Stimulated activated CD8-positive, alpha-beta memory T cell treated with anti-CD3 and anti-CD28 coated beads, Interleukin-4, amount 100 ng/mL, for 24 hours (primary cell): ENCODE measurements at places on chromosomes 1 and 21.

- no peak for DNase-seq
Observed at GRCh38 chr1:245871191-245871590, 635.9 kb downstream of the SMYD3 start.

DNA sequence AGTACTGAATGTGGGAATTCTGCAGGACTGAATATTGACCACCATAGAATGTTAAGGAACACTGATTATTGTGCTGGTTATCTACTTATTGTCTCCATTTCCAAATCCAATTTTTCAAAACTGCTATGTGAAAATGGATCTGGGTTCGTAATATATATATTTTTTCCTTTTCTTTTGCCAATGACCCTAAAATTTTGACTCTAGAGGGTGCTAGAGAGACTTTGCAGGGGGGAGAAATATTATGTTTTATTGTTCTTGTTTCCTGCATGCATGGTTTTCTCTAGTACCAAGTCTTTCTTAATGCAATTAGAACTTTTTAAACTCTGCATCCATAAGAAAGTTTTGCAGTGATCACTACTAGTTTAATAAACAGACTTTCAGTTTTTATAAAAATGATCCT is 1256.9 kb downstream of the BRINP3 start:
- no peak for DNase-seq

DNA sequence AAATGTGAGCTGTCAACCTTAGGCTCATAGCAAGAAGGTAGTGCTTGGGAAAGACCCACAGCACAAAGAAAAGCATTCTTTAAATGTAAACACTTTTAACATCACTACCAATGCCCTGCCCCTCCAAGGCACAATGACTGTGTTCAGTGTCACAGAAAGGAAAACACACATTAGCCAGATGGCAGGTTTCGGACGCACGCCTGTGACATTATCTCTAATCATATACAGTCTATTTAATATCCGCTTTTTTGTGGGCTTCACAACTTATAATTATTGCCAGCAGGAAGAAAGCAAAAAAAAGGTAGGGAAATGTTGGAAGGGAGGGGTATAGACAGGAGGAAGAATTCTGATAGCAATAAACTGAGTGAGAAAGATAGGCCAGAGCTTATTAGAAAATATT is 112.4 kb upstream of the BEND5 start:
- DNase-seq, result no peak

DNA sequence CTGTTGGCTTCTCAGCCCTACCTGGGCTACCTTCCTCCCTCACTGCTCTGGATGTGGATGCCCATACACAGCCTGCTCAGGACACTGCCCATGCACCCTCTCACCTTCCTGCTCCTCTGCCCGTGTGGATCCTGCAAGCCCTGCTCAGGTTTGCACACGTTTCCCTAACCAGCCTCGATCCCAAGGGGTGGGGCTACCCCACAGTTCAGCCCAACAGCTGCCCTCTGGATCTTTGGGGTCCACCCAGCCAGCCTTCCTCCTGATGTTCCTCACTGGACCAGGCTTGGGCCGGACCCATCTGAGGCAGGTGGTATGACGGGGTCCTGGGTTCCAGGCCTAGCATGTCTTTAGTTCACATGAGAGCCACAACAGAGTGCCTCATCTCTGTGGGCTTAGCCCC is 4.7 kb downstream of the TMEM54 start:
- DNase-seq, result no peak

DNA sequence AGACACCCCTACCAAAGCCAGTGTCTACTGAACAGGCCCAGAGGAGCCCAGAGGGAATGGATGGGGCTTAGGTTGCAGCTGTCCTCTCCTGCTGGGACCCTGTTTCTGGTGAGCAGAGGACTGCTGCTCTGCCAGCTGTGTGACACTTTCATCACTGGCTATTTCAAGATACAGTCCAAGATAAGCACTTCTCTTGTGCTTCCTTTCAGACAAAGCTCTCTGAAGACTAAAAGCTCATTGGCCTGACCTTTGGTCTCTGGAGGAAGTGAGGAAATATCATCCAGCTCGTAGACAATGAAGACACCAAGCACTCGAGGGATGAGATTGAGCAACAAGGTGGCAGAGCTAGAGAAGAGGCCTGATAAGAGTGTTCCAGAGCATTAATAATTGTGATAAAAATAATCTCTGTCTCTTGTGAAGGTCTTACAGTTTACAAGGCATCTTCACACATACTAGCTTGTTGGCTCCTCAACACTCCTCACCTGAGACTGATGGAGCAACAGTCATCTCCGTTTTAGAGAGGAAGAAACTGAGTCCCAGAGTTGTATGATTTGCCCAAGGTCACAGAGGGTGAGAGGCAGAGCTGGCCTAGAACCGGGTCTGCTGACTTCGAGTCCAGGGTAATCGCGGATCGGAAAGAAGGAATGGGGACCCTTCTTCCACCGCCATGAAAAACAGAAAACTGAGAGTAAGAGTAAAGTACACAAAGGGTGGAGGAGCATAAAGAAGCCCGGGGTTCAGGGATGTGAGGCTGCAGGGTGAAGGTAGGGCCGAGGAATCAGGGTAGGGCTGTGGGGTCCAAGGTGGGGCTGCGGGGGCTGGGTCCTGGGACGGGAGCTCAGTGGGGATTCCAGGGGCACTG is 666 bp downstream of the PAFAH2 start:
- no peak for DNase-seq

DNA sequence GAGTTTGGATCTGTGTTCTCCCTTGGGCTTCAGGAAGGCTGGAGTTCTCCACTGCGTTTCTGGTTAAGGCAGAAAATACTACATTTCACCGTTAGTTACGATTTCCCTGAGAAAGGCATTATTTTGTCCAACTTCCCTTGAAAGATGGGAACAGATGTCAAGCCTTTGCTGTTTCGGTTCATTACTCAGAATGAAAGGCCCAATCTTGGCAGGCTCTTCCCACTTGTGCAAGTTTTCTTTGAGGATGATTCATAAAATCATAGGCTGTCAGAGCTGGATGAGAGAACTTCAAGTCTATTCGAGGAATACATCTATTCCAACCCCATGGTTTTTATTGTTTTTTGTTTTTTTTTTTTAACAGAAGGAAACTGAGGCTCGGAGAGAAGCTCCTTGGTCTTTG is 205.2 kb downstream of the GRIK3 start:
- no peak for DNase-seq

DNA sequence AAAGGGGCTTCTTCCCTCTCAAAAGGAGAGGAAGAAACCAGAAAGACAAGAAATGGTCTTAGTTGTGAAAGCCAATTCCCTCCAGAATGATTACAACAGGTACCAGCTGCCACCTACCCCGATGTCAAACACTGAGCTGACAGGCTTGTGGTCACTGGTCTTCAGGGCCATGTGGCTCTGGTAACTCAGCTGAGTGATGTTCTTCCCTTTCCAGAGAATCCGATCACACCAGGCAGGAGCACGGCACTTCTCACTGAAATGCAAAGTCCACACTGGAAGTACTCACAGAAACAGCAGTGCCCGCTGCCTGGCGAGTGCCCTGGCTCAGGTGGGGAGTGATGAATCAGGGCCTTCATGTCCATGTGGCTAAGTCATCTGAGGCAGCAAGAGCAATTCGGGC is 18.7 kb upstream of the MTF1 start:
- no peak for DNase-seq

- DNase-seq, result no peak
Observed at GRCh38 chr21:35633501-35633900, 426.8 kb downstream of the SETD4 start.

DNA sequence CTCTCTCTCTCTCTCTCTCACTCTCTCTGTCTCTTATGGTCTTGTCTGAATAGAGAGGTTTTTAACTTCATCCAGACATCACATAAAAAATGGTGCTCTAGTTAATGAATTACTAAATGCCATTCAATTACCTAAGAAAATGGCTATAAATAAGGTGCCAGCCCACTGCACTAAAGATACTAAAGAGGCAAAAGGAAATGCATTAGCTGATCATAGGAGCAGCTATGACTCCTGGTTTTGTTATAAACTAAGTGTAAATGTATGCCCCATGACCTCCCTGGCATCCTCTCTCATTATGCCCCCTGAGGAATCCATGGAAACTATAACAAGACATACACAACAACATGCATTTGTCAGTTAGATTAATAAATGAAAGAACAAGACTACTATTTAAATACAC is 57.5 kb upstream of the PDC start:
- no peak for DNase-seq

DNA sequence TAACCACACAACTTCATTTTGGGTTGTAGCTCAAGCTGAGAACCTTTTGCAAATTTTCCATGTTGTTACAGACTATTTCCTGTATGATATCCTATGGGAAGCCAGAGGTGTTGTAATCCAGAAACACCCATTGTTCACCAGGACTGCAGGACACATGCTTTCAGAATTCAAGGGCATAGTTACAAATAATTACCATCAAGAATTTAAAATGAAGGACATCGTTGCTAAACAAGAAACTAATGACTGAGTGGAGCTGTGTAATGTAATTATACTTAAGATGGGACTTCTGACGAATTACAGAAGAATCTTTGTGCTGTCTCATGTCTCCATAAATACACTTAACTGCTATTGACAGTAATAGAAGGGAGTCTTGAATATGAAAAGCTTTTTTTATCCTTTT is 47.6 kb upstream of the HOOK1 start:
- no peak for DNase-seq

GRCh38 chr21:45572231-45572630 is 30.0 kb upstream of the SLC19A1 start:
- no peak for DNase-seq

DNA sequence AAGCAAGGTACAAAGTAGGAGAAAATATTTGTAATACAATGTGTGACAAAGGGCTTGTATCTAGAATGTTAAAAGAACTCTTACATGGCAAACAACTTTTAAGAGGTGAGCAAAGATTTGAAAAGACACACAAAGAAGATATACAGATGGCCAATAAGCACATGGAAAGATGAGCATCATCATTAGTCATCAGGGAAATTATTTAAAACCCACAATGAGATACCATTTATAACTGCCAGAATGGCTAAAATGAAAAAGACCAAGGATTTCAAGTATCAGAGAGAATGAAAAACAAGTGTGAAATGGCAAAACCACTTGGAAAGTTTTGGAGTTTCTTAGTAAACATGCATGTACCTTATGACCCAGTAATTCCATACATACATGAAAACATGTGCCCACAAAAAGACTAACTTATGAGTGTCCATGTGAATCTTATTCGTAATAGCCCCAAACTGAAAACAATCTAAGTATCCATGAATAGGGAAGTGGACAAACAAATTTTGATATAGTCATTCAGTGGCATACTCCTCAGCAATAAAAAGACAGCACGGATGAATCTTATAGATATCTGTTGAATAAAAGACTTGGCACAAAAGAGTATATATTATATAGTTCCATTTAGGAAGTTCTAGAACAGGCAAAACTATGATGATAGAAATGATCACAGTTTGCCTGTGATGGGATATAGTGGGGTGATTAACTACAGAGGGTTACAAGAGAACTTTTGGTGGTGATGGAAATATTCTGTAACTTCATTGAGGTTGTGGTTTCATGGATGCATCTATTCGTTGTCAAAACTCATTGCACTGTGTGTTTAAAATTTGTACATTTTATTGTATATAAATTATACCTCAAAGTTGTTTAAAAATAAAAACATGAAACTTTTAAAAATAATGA is 82.0 kb downstream of the DISP1 start:
- no peak for DNase-seq
